ENCODE measurements at places on chromosomes 3 and 15.

GRCh38 chr3:47780741-47781684 lies 680 bp downstream of the SMARCC1 start:
- peak; percentile 70 for DNase-seq

GRCh38 chr3:55524565-55525244 lies 37.6 kb upstream of the WNT5A start:
- DNase-seq = no peak

DNA sequence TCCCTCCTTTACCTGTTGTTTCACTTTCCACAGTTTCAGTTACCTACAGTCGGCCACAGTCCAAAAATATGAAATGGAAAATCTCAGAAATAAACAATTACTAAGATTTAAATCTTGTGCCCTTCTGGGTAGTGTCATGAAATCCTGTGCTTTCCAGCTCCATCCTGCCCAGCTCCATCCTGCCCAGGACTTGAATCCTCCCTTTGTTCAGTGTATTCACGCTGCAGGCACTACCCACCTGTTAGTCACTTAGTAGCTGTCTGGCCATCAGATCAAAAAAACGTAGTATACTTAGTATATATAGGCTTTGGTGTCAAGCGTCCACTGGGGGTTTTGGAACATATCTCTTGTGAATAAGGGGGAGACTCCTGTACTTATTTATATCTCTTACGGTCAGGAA lies 329.0 kb upstream of the SEMA6D start:
- no peak for DNase-seq

DNA sequence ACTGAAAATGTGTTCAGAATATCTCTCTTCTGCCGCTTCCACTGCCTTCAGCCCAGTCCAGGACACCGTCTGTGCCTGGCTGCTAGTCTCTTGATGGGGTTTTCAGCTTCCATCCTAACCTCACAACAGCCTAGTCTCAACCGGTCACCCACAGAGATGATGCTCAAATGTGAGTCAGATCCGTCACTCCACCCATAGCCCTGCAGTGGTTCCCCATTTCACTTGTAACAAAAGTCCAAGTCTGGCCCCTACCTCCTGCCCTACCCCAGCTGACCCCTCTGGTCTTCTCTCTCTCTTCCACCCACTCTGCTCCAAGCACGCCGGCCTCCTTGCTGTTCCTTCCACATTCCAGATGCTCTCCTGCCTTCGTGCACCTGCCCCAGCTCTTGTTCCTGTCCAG lies 68.1 kb downstream of the PPARG start:
- DNase-seq = no peak

- DNase-seq = no peak
Observed at GRCh38 chr15:78276064-78276943, 11.9 kb downstream of the DNAJA4 start.

GRCh38 chr15:54206586-54207321 lies 228.5 kb downstream of the UNC13C start:
- no peak for DNase-seq

- no peak for DNase-seq
Observed at GRCh38 chr15:68572921-68573320, 5.9 kb upstream of the CORO2B start.

GRCh38 chr15:40250771-40251483 lies 12.1 kb downstream of the PAK6 start:
- no peak for DNase-seq
